ENCODE measurements at places on chromosomes 7 and 10.

DNA sequence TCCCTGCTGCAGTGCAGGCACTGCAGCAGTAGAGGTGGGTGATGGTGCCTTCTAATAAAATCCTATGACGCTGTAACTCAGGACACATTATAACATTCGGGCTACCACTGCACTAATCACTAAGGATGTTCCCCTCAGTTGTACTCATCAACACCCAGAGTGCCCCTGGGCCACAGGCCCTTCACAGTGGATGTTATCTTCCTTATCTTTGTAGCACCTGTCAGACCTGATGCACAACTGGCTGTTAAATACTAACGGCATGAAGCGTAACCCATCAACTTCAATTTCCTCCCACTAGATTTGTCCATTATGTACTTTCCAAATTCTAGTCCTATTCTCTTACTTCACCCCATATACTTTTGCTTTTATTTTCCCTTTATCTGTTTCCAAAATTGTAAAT lies 66.3 kb downstream of the PARD3 start:
- no peak overlapping the region for H3K27ac ChIP-seq
- H3K36me3 ChIP-seq = no peaks in the 10 kb centered on the region
- DNase-seq = no peak
- H3K27me3 ChIP-seq = no peaks in the 10 kb centered on the region

GRCh38 chr7:38975944-38976392 lies 1.7 kb upstream of the POU6F2 start:
- H3K27me3 ChIP-seq = peaks cover 26% of the 10 kb centered on the region
- H3K36me3 ChIP-seq = no peaks in the 10 kb centered on the region
- H3K4me3 ChIP-seq = peak overlapping the region; percentile 42
- DNase-seq = peak; percentile 78

GRCh38 chr10:119549247-119549999 lies 6.9 kb upstream of the RGS10 start:
- no peak overlapping the region for H3K4me3 ChIP-seq
- H3K36me3 ChIP-seq = no peaks in the 10 kb centered on the region
- no peak for DNase-seq
- no peak overlapping the region for H3K27ac ChIP-seq
- peaks cover 1% of the 10 kb centered on the region for H3K4me1 ChIP-seq
- H3K27me3 ChIP-seq = peaks cover 4% of the 10 kb centered on the region

DNA sequence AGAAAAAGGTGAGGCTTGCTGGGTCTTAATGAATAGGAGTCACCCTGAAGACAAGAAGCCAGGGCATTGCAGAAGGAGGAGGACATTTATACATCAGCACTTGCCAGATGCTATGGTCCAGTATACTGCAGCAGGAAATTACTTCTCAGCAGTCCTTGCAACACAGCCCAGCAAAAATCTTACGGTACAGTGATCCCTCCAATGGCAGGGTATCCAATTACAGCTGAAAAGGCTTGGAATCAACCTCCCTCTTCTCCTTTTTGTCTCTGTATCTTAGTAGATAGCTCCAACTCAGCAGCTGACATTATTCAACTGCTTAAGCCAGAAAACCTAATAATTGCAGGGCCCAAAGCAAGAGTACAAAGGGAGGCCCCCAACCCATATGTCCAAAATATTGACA lies 128.3 kb upstream of the COBL start:
- peak overlapping the region; percentile 1 for H3K27ac ChIP-seq
- no peaks in the 10 kb centered on the region for H3K36me3 ChIP-seq
- H3K27me3 ChIP-seq = no peaks in the 10 kb centered on the region

- H3K27me3 ChIP-seq = no peaks in the 10 kb centered on the region
- peaks cover 6% of the 10 kb centered on the region for H3K4me1 ChIP-seq
- DNase-seq = no peak
- no peak overlapping the region for H3K27ac ChIP-seq
- H3K4me3 ChIP-seq = no peak overlapping the region
- H3K36me3 ChIP-seq = no peaks in the 10 kb centered on the region
These were observed 222.4 kb upstream of the LRGUK start for GRCh38 chr7:133904776-133905175.

GRCh38 chr10:86361156-86362128 lies 5.2 kb downstream of the GRID1 start:
- no peaks in the 10 kb centered on the region for H3K36me3 ChIP-seq
- no peak overlapping the region for H3K27ac ChIP-seq
- H3K27me3 ChIP-seq = peaks cover 73% of the 10 kb centered on the region
- H3K4me3 ChIP-seq = no peak overlapping the region
- H3K4me1 ChIP-seq = peaks cover 7% of the 10 kb centered on the region

GRCh38 chr7:89927762-89928161 lies 226.5 kb upstream of the STEAP1 start:
- H3K4me1 ChIP-seq = no peaks in the 10 kb centered on the region
- no peaks in the 10 kb centered on the region for H3K27me3 ChIP-seq
- no peak for DNase-seq
- H3K27ac ChIP-seq = no peak overlapping the region
- H3K4me3 ChIP-seq = no peak overlapping the region

- DNase-seq = no peak
- no peaks in the 10 kb centered on the region for H3K36me3 ChIP-seq
- no peak overlapping the region for H3K4me3 ChIP-seq
- no peaks in the 10 kb centered on the region for H3K27me3 ChIP-seq
- H3K4me1 ChIP-seq = no peaks in the 10 kb centered on the region
These were observed 39.4 kb upstream of the CTNNA3 start for GRCh38 chr10:67735430-67735829.

GRCh38 chr10:17865351-17865750 lies 56.2 kb downstream of the MRC1 start:
- no peaks in the 10 kb centered on the region for H3K4me1 ChIP-seq
- DNase-seq = peak; percentile 2
- H3K36me3 ChIP-seq = no peaks in the 10 kb centered on the region
- no peak overlapping the region for H3K27ac ChIP-seq

DNA sequence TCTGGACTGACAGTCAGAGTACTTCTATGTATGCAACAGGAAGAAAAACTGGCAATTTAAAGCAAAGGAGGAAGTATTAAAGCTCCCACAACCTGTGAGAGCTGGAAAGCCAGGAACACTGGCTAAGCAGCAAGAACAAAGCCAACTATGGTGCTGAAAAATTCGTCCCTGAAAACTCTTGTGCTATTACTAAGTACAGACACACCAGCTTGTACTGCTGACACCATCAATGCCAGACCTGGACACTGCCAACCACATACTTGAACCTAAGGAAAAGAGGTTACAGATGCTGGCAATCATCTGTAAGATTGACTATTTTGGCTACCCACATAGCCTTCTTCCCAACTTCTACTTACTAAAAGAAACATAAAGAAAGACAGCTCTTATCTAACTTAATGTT lies 1110.6 kb downstream of the SORCS3 start:
- H3K4me3 ChIP-seq = no peak overlapping the region
- H3K4me1 ChIP-seq = no peaks in the 10 kb centered on the region
- no peaks in the 10 kb centered on the region for H3K36me3 ChIP-seq
- no peak for DNase-seq
- no peaks in the 10 kb centered on the region for H3K27me3 ChIP-seq
- H3K27ac ChIP-seq = no peak overlapping the region

- H3K4me1 ChIP-seq = peaks cover 24% of the 10 kb centered on the region
- H3K27ac ChIP-seq = no peak overlapping the region
- H3K4me3 ChIP-seq = no peak overlapping the region
- peak; percentile 81 for DNase-seq
These were observed 38.5 kb downstream of the VIPR2 start for GRCh38 chr7:159105832-159106811.

DNA sequence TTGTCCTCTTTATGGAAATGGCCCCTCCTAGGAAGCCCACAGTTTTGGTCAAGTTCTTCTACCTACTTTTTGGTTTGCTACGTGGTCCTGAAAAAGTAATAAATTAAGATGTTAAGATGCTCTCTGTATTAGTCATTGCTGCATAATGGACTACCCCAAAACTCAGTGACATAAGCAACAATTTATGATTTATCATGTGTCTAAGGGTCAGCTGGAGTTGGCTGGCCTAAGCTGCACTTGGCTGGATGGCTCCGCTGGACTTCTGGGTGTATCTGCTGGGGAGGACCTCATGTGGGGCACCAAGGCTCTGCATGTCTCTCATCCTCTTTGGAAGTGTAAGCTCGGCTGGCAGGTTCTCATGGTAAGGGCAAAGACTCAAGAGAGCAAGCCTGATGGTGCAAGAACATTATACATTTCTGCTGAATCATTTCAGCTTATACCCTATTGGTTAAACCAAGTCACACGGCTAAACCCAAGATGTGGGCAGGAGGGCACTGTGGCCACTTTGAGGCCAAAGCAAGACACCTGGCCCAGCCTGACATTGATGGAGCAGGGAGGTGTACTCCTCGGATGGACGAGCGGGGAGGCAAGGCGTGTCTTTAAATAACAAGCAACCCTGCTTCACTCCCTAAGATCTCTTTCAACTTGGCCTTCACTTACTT lies 47.7 kb downstream of the TBXAS1 start:
- no peaks in the 10 kb centered on the region for H3K27me3 ChIP-seq
- no peak overlapping the region for H3K4me3 ChIP-seq
- no peaks in the 10 kb centered on the region for H3K4me1 ChIP-seq
- no peaks in the 10 kb centered on the region for H3K36me3 ChIP-seq
- no peak overlapping the region for H3K27ac ChIP-seq

DNA sequence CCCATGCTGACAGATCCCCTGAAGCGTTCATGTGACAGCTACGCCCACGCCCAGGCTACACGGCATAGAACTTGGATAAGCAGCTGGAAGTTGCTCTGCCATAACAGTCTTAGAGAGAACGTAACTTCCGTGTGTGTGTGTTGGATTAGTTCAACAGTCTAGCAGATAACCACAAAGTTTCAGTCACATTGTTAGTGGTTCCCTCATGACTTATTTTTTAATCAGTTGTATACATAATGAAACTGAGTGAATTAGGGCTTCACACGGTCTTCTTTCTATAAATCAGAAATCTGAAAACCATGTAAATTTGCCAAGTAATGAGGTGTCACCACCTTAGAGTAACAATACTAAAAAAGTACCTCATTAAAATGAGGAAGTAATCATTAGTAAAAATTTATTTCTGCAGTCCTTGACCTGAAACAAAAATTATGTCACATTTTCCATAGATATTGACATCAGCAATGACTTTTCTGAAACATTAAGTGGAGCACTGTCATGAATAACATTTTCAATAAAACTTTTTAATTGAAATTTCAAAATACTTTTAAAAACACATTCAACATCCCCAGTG lies 21.7 kb upstream of the MACC1 start:
- no peak for DNase-seq
- no peaks in the 10 kb centered on the region for H3K36me3 ChIP-seq
- H3K4me3 ChIP-seq = no peak overlapping the region
- no peak overlapping the region for H3K27ac ChIP-seq
- H3K4me1 ChIP-seq = no peaks in the 10 kb centered on the region

GRCh38 chr10:6050801-6051445 lies 11.2 kb downstream of the IL2RA start:
- no peaks in the 10 kb centered on the region for H3K4me1 ChIP-seq
- H3K27ac ChIP-seq = no peak overlapping the region
- no peak for DNase-seq
- H3K27me3 ChIP-seq = no peaks in the 10 kb centered on the region
- no peaks in the 10 kb centered on the region for H3K36me3 ChIP-seq
- H3K4me3 ChIP-seq = no peak overlapping the region

DNA sequence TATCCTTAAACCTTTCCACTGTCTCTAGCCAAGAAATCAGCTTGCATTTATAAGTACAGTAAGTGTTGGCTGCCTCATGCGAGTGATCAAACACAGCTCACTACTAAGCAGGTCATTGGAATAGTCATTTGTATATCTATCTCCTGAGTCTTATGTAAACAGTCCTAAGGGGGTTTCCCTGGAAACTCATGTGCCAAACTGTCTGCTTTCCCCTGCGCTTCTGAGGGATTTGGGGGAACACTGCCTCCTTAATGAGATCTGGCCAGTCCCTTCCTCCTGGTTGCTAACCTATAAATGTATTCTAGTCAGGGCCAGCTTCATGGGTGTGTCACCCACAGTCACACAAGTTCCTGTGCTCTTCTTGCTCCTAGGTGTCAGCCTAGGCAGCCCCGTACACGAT lies 133.1 kb downstream of the CD36 start:
- H3K4me1 ChIP-seq = peaks cover 7% of the 10 kb centered on the region
- no peak overlapping the region for H3K27ac ChIP-seq

DNA sequence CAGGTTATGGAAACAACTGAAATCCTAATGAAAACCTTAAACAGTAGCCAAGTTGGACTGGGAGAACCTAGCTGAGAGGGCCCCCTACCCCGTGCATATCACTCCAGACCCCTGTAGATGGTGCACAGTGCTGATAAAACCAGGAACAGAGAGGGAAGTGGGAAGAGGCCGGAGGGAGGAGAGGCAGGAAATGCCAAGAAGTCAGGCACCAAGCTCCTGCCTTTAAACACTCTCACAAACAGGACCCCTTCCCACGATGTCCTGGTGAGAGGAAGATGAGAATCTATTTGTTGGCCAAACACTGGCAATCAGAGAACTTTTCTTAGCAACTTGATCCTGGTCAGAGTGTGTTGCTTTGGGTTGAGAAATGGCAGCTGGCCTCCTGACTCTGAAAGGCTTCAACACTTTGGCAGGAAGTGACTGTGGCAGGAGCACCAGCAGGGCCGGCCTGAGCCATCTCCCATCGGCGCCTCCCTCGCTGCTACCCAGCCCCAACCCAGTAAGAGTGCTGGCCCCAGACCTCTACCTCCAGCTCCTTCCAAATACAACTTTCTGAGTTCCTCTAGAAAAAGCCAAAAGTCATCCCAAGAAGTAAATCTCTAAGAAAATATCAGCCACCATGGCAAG lies 39.5 kb downstream of the GSDME start:
- H3K27me3 ChIP-seq = no peaks in the 10 kb centered on the region
- DNase-seq = no peak
- H3K36me3 ChIP-seq = no peaks in the 10 kb centered on the region
- H3K27ac ChIP-seq = no peak overlapping the region
- H3K4me3 ChIP-seq = no peak overlapping the region

GRCh38 chr10:19833170-19833824 lies 17.1 kb downstream of the PLXDC2 start:
- H3K4me3 ChIP-seq = no peak overlapping the region
- H3K27ac ChIP-seq = no peak overlapping the region
- H3K4me1 ChIP-seq = peaks cover 46% of the 10 kb centered on the region
- H3K27me3 ChIP-seq = no peaks in the 10 kb centered on the region

DNA sequence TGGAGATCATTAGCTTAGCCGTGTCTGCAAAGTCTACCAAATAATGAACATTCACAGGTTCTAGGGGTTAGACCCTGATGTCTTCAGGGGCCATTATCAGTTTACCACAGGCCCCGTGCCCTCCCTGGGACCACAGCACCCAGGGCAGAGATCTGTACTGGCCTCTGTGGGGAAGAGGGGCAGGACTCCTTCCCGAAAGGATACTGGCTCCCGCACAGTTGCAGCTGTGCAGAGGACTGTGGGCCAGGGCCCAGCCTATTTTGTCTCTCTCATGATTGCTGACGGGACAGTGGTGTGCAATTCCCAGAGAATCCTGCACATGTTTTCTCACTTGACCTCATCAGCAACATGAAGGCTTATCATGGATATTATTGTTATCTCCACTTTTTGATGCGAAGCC lies 243.9 kb downstream of the GLRX3 start:
- no peak for DNase-seq
- no peak overlapping the region for H3K4me3 ChIP-seq
- no peak overlapping the region for H3K27ac ChIP-seq
- peaks cover 6% of the 10 kb centered on the region for H3K4me1 ChIP-seq
- no peaks in the 10 kb centered on the region for H3K36me3 ChIP-seq
